ENCODE measurements at places on chromosomes 4 and X.

DNA sequence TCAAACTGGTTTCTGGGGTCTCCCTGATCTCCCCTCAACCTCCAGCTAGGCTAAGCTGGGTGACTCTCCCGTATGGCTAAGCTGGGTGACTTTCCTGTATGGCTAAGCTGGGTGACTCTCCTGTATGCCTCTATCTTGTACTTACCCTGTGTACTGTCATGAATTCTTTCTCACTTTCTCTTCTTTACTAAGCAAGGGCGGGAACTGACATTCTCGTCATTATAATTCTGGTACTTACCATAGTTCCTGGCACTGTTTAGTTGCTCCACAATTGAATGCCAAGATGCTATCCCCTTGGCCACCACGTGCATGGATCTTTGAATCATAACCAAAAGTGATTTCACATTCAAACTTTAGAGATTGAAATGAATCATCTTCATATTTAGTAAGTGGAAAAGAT, 8.8 kb downstream of the INTU start:
- DNase-seq: no peak

DNA sequence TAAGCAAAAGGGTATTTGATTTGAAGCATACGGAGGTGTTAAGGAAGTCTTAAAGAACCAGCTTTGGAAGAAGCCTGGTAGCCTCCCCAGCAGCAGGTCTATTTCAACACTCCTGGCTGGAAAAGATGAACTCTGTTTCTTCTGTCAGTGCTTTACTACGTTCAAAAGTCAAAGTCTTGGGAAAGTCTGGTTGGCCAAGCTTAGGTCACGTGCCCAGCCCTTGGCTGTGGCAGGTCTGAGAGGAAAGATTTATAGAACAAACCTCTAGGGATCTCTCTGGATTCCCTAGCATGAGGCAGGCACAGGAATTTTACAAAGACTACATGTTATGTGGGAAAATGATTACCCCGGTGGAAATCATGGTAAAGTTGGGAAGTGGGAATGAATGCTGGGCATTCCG, 8.6 kb upstream of the ARHGAP10 start:
- no peak for DNase-seq

- DNase-seq: no peak
These were observed 22.1 kb downstream of the EPGN start for GRCh38 chr4:74330295-74330750.

- DNase-seq: peak; percentile 59
These were observed 9.1 kb downstream of the NSG1 start for GRCh38 chr4:4395849-4396627.

DNA sequence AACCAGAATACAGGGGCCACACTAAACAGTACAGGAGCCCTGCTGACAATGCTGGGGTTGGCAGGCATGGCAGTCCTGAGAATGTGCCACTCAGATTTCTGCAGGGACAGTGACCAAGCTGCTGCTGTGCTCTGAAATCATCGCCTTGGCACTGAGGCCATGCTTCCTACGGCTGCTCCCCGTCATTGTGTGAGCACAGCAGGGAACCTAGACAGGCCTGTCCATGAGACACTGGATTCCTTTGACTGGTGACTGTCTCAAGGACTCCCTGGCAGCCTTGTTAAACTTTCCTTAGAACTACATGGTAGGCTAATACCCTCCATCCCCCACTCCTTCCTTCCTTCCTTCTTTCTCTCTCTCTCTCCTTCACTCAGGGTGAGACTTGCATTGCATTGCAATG, 111.4 kb downstream of the LUZP4 start:
- no peak for DNase-seq

GRCh38 chr4:6959261-6959660, 49.6 kb downstream of the TBC1D14 start:
- DNase-seq: no peak

DNA sequence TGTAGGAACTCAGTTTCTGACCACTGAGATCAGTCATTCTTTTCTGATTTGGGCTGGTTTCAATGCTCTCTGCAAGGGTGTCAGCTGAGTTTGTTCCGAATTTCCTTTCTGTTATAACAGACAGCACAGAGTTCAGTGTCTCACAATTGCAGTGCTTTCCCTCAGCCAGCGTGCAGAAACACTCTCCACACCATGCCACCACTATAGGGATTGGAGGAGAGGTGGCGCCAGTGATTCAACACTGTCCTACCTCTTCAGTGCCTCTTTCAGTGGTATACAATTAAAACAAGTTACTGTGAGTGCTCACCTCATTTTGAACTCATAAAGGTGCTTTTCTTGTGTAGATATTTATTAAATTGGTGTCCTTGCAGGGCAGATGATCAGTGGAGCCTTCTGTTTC, 413.2 kb upstream of the CXorf51B start:
- no peak for DNase-seq

Measured in NCI-H526 (cell line).